ENCODE measurements at places on chromosomes 7 and 10.

DNA sequence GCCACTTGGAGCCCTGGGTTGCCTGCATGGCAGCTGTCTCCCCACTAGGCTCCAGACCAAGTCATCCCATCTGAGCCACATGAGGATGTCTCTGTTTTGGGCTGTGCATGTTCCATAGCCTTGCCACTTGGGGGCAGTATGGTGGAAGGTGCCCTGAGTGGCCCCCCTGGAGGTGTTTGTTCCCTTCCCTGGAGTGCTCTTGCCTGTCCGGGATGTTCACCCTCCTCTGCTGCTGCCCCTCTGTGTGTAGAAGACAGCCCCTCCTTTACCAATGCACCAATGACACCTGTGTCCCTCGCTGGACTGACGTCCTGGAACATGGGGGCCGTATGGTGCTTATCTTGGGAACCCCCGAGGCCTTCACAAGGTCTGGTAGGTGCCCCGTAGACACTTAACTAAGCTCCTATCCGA, 100.2 kb downstream of the ACTR3B start:
- DNase-seq, result no peak

GRCh38 chr10:1968257-1969033, 231.1 kb upstream of the ADARB2 start:
- no peak for DNase-seq

DNA sequence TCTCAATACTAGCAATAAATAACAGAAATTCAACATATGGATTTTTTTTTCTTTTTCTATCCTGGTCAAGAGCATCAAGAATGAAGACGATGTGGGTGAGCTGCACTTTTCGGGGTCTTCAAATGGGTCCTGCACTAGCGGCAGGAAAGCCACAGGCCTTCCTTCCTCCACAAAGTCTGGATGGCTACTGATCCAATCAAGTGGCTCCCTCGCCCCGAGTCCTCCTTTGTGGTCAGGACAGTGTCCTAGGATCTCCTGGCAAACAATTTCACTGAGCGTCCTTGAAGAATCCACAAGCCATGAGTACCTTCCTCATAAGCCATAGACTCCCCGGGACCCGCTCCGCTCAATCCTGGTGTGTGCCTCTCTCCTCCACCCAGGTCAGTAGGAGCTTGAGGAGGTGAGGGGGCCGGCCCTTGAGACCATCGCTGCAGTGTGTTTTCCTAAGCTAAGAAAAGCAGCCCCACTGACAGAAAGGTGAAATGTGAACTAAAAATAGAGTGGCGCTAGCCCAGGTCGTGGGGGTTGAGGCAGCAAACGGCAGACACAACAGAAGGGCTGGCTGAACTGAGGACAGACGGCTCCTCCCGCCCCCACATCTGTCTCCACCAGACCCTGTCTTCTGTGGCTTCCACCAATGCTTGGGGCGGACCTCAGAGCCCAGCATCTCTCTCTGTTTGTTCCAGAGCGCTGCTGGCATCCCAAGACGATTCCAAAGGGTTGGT, 202.3 kb downstream of the HERPUD2 start:
- no peak for DNase-seq

- DNase-seq, result no peak
These were observed 14.4 kb upstream of the ITGB1 start for GRCh38 chr10:32972460-32972859.

- DNase-seq, result no peak
These were observed 9.7 kb downstream of the RTKN2 start for GRCh38 chr10:62258926-62259325.

- DNase-seq, result no peak
These were observed 36.7 kb downstream of the EGFR start for GRCh38 chr7:55055479-55055878.

DNA sequence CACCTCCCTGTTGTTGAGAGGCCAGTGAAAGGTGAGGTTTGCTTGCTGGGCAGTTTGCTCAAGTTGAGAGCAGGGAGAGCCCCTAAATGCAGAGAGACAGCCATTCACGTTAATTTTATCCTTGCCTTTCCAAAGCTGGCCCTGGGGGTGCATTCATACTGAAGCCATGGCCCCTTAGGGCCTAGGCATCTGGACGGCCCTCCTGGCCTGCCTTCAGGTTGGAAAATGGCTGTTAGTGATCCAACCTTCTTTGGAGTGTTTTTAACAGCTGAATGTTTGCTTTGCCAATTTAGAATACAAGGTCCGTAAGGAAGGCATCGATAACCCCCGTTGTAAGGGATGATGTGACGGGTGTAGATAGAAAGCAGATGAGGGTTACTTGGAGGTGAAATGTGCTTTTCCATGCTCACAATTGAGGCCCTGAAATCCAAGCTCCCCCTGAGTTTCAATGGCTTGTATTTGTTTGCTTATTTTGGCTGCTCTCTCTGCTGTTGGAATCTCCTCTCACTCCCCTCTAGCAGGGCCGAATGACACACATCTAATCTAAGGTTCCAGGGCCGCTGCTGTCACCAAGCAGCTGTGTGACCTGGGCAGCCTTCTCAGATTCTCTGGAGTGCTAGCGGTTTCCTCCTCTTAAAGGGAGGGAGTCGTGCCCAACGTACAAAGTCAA, 171.6 kb upstream of the MKI67 start:
- no peak for DNase-seq

- no peak for DNase-seq
These were observed 24.5 kb upstream of the FAM133B start for GRCh38 chr7:92614660-92615174.

DNA sequence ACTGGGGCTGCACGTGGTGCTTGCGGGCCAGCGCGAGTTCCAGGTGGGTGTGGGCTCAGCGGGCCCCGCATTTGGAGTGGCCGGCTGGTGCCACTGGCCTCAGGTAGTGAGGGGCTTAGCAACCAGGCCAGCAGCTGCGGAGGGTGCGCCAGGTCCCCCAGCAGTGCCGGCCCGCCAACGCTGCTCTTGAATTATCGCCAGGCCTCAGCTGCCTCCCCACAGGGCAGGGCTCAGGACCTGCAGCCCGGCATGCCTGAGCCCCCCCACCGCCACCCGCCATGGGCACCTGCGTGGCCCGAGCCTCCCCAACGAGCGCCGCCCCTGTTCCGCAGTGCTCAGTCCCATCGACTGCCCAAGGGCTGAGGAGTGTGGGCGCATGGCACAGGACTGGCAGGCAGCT, 185.4 kb downstream of the TPK1 start:
- no peak for DNase-seq

DNA sequence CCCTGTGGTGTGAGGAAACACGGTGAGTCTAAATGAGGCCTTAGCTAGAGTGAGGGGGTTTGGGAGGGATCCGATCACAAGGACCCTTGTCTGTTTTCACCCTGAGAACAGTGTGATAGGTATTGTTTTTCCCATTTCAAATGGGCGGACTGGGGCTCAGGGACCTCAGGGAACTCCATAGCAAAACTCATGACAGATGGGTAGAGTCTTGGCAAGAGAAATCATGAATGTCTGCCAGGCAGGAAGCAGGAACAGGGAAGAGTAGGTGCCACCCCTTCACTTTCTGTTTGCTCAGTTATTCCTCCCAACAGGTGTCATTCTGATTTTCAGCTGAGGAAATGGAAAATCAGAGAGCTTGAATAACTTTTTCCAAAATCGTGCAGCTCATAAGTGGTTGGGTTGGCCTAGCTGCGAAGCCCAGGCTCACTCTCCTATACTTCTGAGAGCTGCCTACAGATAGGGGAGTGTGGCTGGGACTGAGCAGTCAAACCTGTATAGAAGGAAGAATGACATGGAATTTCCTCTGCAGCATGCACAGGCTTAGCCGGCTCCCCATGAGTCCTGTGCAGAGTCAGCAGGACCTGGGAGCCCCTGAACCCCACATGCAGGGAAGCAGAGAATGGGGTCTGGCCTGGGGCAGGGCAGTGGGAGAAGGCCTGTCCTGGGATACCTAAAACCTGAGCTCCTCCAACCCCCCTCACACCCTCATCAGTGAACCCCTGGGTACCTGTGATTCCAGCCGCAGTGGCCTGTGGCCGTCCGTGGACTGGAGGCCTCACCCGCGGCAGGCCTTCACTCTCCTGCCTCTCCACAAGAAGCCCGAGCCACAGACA, 17.6 kb upstream of the C10orf105 start:
- no peak for DNase-seq

DNA sequence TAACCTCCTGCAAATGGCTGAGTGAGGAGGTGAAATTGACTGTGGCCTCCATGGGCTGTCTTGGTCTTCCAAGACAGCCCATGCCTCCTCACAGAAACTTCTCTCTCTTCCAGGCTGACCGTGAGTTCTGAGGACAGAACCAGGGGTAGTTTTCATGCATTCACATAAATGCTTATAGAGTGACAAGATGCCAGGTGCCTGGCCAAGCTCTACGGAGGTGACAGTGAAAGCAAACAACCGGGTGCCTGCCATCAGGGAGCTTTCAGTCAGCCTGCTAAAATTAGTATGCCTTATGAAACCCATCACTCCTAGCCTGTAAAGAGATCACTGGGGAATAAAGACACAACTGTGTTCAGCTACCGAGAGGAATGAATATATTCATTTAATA, 919 bp upstream of the RHOBTB1 start:
- DNase-seq, result no peak

DNA sequence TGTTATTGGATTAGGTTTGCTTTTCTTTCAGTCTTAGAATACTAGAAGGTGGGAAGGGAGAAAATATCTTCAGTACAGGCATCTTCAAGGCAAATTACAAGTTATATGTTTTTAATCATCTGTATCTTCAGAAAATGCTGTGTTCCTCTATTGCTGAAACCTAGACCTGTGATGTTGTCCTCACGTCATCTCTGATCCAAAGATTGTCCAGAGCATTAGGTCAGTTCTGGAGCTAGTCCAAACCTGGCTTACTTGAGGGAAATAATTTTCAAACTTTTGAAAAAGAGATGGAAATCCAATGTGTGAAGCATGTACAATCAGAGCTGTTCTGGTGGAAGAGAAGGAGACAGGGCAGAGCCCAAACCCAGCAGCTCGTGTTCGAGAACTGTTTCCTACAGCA, 217.3 kb downstream of the ZEB1 start:
- no peak for DNase-seq

DNA sequence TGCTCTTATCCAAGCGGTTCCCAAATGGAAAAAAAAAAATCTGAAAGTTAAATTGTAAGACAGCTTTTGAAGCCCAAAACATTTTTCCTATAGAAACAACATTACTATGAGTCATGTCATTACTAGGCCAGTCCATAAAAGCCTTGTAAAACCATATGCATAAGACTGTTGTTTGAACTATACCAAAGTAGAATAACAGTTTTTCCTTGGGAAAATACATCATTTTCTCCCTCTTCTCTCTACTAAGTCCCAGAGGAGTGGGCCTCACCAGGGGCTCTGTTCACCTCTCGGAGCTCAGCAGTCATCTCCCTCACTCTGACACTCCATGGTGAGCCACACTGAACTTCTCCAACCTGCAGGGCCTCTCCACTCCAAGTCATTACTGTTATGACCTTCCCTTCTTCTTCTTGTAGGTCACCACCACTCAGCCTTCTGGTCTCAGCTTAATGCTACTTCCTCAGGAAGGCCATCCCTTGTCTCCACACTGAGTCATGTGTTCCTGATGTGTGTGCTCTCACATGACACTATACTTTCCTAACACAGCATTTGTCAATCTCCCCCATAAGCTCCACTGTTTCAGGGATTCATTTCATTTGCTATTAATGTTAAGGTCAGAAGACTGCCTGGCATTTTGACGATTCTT, 32.5 kb downstream of the ZNF438 start:
- DNase-seq, result no peak

- DNase-seq, result no peak
These were observed 151.5 kb upstream of the KAT6B start for GRCh38 chr10:74674927-74675326.

DNA sequence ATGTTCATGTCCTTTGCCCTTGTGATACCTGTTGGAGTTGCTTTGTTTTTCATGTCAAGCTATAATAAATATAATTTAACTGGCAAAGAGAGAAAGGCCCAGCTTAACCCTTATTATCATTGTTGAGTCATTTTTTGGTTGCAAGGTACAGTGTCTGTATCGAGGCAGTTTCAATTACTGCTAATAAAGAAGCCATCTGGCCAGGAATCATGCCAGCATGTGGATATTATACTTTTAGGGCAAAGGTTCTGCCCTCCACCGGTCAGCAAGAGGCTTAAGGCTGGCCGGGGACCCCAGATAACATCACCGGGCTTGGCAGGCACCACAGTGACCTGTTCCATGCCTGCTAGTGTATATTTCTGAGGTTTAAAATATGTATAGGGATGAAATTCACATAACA, 9.0 kb upstream of the CYP3A4 start:
- DNase-seq, result no peak

- DNase-seq, result no peak
These were observed 4.0 kb downstream of the CRCP start for GRCh38 chr7:66118603-66119002.

DNA sequence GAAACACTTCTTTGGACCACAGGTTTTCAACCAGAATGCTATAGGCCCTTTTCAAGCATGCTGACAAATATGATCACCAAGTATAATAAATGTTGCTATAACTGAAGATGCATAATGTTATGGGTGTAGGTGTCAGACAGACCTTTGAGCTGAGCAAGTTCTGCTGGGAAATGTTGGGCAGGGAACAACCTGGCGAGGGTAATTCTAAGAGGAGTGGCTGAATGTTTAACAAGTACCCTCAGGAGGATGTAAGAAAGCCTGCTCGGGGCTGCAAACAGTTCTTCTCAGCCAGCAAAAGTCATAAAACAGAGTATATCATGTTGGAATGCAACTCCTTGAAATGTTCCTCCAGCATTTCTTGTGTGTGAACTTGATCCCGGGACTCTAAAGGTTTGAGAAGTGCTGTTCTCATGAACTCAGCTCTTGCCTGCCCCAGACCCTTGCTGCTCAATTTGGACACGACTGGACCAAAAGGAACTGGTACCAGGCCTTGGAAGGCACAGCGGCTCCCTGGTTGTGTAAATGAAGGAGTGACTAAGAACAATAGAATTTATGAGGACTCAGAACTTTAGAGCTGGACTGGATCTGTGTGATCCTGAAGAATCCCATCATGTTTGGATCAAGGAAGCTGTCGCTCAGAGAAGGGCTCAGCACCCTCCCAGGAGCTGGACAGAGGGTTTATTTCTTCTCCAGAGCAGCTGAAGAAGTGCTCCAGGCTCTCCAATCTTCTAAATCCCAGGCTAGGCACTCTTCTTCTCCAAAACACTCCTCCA, 143.2 kb upstream of the ANK3 start:
- no peak for DNase-seq

- no peak for DNase-seq
These were observed 303.7 kb downstream of the WDR11 start for GRCh38 chr10:121154846-121155245.

- peak; percentile 3 for DNase-seq
These were observed 52.2 kb downstream of the GPR158 start for GRCh38 chr10:25226775-25227682.

GRCh38 chr7:12573885-12574284, 3.4 kb downstream of the SCIN start:
- DNase-seq, result no peak

GRCh38 chr10:22268503-22268902, 47.7 kb upstream of the COMMD3 start:
- DNase-seq, result no peak

All from NCI-H1930 (cell line).